ENCODE measurements at places on chromosomes 13 and 19.

DNA sequence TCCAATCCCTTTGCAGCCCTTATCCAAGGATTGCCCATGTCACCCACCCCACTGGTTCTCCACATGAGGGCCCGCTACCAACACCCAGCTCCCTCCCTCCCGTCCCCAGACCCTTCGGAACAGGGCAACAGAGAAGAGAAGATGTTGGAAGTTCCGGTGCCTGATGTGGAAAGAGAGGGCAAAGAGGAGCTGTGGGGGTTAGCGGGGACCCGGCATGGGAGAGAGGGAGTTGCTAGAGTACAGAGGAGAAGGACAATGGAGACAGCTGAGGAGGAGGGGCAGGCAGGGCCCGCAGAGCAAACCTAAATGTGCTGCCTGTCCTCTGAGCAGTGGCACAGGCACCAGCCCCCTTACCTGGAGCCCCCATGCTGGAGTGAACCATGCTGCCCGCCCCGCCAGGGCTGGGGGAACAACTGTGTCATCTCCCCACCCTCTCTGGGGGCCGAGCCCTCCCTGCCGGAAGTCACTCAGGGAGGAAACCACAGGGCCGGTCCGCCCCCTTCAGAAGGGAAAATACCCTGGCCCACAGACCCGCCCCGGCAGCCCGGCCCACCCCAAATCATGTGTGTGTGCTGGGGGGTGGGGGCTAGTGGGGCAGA, at the start of gene POU2F2:
TSS of gene POU2F2 (minus strand) at position 417 of the 599 bp plus-strand sequence. CDS start at position 382, 35 bp downstream.
- no peak for DNase-seq

- no peak for DNase-seq
Observed at GRCh38 chr13:111367340-111367739, 46.9 kb downstream of the TEX29 start.

DNA sequence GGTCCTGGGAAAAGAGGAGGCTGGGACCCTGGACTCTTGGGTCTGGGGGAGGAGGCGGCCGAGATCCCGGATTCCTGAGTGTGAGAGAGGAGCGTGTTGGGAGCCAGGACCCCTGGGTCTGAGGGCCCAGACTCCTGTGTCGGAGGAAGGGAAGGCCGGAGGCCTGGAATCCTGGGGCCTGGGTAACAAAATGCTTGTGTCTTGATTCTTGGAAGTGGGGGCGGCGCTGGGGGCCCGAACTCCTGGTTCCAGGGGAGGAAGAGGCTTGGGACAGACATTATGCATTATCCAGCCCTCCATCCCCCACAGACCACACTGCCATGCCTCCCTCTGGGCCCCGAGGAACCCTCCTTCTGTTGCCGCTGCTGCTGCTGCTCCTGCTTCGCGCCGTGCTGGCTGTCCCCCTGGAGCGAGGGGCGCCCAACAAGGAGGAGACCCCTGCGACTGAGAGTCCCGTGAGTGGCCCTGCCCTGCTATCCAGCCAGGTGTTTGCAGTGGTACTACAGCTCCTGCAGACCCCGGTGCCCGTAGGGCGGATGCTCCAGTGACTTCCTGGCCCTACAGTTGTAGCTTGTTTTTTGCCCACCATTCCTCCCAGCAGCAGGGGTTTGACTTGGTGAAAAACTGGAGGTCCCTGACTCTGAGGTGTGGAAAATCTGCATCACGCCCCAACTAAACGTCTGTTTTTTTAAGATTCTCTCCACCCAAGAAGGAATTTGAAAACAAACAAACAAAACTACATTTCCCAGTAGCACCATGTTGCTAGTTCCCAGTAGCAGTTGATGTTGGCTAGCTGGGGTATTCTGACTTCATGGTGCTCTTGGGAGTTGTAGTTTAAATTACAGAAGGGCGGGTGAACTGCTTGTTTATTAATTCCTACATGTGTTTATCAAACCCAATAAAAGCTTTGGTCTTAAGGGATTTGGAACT, 630 bp downstream of the NUCB1 start:
- DNase-seq = peak; percentile 17

- no peak for DNase-seq
Observed at GRCh38 chr13:69690999-69691398, 416.6 kb upstream of the ATXN8OS start.

DNA sequence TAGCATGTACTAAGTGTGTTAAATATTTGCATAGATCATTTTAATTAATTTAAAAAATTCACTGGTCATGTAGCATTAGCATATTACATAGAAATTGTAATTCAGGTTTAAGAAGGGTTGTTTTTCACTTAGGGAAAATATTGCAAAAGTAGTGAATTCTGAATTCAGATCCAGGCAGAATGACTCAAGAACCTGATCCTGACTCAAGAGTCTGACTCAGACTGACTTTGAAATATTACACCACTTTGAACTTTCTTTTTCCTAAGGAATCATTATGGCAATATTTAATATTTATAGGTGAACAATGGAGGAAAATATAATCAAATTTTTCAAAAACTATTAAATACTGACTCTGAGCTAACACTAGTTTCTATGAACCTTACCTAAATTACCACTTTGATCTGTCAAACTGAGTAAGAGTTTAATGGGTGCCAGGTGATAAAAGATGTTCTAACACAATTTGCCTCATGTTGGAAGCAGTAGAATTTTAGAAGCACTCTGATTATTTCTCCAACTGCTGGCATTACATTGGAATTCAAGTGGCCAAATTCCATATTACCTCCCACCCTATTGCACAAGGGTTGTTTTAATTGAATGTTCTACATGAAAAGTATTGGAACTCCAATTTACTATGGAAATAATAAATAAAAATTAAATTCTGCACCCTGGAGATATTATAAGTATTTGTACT, 261.6 kb downstream of the SLITRK1 start:
- DNase-seq = peak; percentile 36

GRCh38 chr19:28201462-28201943, 1011.4 kb downstream of the UQCRFS1 start:
- no peak for DNase-seq

DNA sequence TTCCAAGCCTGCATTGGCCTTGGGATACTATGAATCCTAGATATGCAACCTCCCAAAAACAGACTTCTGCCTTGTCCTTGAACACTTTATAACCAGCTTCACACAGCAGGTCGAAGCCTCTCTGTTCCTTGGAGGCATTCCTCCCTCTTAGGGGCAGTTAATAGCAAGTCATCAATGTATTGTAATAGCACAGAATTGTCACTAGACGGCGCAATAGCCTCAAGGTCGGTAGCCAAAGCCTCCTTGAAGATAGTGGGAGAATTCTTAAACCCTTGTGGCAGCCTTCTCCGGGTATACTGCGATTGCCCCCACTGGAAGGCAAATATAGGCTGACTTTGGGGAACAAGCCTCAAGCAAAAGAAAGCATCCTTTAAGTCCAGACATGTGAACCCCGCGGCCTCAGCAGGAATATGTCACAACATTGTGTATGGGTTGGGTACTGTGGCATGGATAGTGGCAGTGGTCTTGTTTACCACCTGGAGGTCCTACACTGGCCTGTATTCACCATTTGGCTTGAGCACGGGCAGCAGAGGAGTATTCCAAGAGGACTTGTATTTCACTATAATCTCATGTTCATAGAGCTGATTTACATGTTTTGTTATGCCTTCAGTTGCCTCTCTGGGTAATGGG, 61.1 kb downstream of the ZNF431 start:
- DNase-seq = peak; percentile 2

GRCh38 chr13:92843549-92843948, 383.1 kb upstream of the GPC6 start:
- DNase-seq = peak; percentile 84

GRCh38 chr19:1231729-1232637, 5.8 kb downstream of the CBARP start:
- DNase-seq = no peak

DNA sequence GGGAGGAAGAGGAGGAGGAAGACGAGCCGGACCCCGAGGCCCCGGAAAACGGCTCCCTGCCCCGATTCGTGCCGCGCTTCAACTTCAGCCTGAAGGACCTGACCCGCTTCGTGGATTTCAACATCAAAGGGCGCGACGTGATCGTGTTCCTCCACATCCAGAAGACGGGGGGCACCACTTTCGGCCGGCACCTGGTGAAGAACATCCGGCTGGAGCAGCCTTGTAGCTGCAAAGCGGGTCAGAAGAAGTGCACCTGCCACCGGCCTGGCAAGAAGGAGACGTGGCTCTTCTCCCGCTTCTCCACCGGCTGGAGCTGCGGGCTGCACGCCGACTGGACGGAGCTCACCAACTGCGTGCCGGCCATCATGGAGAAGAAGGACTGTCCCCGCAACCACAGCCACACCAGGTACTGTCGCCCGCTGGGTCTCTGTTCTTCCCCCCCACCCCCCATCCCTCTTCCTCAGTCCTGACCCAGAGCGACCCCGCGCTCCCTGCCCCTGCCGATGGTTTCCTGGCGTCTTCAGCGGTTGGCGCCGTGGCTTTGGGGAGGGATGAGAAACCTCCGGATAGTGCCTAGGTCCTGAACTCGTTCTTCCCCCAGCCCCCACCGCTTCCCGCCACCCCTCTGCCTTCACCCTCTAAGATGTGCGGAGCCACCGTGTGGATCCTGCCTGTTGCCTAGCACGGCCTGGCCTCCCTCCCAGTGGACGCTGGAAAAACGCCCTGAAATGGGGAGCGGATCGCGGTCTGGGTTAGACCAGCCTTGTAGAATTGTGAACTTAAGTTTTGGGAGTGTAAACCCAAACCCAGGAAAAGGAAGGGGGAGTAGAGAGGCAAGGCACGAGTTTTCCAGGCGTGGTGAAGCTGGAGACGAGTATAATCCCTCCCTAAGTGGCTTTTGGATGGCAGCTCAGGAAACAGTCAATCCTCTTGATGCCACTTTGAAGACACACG, 1.5 kb downstream of the HS6ST3 start:
- no peak for DNase-seq

- DNase-seq = no peak
Observed at GRCh38 chr13:51331354-51331861, 8.1 kb upstream of the SERPINE3 start.

- DNase-seq = no peak
Observed at GRCh38 chr13:42039457-42039945, 8.9 kb upstream of the DGKH start.

GRCh38 chr13:45232591-45232990, 31.7 kb upstream of the KCTD4 start:
- no peak for DNase-seq

DNA sequence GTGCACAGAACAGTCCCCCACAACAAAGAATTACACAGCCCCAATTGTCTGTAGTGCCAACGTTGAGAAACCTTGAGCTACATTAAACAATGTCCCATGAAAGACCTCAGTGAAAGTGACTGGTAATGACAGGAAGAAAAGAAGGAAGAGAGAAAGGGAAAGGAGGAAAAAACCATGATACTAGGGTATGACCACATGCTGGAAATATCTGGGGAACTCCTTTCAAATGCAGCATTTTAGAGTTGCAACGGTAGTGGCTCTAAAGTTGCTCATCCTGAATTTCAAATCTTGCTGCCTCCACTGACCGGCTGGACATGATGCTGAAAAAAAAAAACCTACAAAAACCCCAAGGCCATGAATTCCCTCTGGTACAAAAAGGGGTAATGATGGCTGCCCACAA, 26.5 kb downstream of the FPR3 start:
- DNase-seq = no peak

DNA sequence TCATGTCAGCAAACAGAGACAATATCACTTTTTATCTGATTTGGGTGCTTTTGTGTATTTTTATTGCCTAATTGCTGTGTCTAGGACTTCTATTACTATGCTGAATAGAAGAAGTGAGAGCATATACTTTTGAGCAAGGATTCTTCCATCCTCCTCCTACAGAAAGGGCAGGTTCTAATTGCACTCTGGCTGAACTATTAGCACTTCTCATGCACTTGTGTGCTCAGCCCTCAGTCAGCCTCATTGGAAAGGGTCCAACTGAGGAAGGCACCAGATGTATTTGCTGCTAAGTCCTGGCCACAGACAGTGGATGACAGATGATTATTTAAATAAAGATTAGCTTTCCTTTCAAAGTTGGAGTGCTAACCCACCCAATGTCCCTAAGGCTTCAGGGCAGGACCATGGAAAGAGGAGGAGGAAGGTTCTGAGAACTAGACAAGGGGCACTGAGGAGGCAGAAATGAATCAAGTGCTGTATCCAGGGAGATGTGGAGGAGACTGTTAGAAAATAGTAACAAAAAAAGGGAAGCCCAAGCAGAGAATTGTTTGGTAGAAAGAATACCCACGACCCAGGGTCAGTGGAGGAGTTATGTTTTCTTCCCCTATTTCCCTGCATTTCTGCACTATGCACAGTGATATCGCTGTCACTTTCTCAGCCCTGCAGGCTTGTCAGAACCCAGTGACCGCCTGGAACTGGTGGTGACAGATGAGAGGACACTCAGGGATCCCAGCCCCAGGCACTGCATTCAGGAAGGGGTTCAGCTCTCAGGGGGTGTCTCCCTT, 8.0 kb downstream of the LILRB4 start:
- DNase-seq = no peak

DNA sequence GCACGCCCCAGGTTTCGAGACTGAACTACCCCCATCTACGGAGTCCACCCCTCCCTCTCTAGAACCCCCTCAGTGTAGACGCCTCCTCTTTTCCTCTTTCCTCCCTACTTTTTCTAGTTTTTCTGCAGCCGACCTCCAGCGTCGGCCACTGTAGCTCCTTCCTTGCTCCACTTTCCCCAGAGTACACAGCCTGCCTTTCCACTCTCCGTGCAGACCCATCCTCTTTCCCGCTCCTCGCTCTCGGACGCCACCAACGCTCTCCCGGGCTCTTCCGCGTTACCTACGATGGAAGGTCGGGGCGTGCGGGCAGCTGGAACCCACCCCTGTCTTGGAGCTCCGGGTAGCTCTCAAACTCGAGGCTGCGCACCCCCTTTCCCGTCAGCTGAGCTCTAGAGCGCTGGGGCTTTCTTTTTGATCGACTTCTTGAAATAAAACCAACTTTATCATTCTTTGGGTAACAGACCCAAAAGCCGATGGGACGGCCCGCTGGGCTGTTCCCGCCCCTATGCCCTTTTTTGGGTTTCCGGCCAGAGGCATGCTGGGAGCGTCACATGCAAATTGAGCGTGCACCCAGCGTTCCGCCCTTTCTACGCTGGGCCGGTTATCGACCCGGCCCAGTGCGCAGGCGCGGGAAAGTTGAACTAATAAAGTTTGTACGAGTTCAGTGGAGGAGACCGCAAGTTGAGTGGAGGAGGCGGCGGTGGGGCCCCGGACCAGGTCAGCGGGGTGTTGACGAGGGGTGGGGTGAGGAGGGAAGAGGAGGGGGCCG, at the start of the genes BCL2L12 and IRF3:
TSS of gene BCL2L12 (plus strand) at position 583 of the 769 bp plus-strand sequence. CDS start 760 bp downstream, outside the sequence.
TSS of gene IRF3 (minus strand) at position 507 of the 769 bp plus-strand sequence. CDS start 1,019 bp downstream, outside the sequence.
- DNase-seq = peak; percentile 81

DNA sequence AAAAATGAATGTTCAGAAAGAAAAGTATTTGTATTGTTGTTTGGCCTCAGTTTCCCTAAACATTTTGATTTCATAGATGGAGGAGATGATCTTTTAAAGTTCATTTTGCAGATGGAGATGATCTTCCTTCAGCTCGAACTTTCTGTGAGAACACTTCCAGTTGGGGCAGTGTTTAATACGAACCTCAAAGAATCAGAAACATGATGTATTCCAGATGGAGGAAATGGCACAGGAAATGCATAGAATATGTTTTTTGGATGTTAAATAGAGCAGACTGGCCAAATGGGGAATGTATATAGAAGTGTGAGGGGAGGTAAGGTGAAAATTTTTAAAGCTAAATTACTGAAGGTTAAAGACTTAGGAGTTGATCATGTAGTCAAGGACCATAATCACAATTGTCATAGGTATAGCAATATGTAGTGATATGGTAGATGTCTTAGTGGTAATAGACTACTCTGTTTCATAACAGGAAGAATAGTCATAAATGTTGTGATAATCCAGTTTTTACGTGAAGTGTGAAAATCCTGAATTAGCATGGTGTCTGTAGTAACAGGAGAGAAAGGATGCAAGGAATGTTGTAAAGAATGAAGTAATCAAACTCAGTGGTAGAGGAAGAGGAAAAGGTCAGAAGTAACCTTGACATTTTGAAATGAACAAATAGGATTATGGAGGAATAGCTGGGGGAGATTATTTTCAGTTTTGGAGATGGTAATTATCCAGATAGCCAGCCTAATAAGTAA, 5.1 kb downstream of the RAP2A start:
- DNase-seq = no peak
